ENCODE measurements at places on chromosomes 6 and 20.

DNA sequence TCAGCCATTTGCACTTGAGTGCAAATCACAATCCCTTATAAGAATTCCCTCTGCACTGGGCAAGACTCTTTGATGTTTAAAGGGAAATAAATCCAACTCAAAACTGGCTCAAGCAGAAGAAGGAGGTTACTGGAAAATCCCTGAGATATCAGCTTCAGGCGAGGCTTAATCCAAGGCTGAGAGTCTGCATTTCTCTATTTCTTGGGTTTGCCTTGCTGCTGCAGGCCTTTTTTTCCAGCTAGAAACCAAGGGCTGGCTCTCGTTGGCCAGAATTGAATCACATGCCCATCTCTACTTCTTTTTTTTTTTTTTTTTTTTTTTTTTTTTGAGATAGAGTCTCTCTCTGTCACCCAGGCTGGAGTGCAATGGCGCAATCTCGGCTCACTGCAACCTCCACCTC, 11.7 kb downstream of the HCK start:
- no peak for DNase-seq

- DNase-seq, result no peak
These were observed 126.8 kb upstream of the HMGCLL1 start for GRCh38 chr6:55705451-55706440.

- no peak for DNase-seq
These were observed 258.8 kb downstream of the GMDS start for GRCh38 chr6:1986454-1987243.

GRCh38 chr6:139758209-139758611, 383.8 kb upstream of the CITED2 start:
- DNase-seq, result no peak

DNA sequence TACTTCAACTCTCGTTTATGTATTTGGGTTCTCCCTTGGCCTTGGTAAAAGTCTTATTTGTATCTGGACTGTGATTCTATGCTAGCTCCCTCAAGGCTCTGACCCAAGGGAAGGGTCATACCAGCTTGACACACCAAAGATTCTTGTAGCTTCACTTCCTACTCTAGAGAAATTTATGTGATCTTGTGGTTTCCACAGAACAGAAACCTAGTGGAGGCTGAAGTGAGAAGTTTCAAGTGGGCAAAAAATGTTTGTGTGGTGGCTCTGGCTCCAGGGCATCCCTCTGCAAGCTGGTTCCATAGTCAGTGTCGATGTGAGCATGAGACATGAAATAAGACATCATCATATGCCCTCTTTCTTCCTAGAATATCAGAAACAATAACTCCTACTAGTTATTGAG, 48.1 kb upstream of the TNFRSF21 start:
- DNase-seq, result peak; percentile 9

DNA sequence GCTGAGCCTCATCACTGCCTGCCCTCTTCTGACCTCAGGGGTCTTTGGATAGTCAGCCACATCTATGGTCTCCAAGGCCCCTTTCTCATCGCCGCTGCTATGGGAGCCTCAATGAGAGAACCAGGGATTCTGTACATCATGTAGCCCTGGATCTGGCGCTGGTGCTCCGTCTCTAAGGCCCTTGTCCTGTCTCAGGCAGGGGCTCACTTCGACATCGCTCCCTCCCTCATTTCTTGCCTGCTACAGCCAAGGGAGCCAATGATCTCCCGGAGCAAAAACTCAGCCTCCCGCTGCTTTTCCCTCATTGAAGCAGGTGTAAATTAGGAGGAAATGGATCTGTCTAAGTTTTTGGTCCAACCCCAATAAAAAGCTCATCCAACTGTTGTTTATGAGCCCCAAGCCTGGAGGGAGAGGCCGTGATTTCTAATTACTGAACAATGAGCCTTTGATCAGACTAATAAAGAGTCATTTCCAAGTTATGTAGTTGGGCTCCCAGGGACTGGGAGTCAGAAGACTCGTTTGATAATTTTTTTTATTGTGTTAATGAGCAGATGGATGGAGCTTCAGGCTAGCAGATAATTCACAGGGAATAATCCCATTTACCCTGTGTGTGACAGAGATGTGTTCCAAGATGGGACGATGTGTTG, 30.9 kb downstream of the LBP start:
- DNase-seq, result no peak

Measured in CD4-positive, alpha-beta T cell treated with Interferon alpha-2 for 1 hour (primary cell).